Stimulated activated CD4-positive, alpha-beta T cell treated with anti-CD3 and anti-CD28 coated beads, Interleukin-4, amount 100 ng/mL, for 4 hours (primary cell): ENCODE measurements at places on chromosomes 4 and X.
A peak's percentile ranks its signal among the peaks of the same experiment; 100 is the strongest.

DNA sequence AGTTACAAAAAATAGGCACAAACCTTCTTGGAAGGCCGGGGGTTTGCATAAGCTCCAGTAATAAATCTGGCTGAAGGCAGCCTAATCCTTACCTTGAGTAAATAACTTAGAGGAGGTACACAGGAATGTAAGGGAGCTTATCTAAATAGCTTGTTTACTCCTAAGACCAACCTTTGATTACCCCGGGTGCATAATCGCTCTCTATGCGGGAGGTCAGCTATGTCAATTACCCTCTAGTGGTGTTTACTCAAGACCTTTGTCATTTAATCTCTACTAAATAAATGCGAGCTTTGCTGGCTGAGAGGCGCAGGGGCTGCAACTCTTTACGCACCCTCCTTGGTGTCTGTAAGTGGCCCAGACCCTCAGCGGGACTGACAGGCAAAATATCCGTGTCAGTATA, 50.2 kb upstream of the MAP9 start:
- DNase-seq, result no peak

DNA sequence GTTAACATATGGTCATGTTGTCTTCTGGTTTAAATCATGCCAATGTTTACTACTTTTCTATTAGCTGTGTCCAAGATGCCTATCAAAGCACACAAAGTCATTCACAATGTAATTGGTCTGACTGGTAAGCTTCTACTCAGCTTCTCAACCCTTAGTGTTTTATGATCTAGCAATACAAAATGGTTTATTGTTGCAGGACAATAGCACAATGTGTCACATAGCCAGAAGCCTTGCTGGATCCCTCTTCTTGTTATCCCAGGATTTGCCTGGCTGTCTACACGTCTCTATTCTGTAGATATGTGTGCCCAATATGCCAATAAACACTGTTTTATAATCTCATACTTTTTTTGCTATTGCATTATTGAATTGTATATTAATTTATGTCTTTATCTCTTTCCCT, 1111.0 kb upstream of the AGA start:
- no peak for DNase-seq

- DNase-seq, result no peak
Observed at GRCh38 chr4:7362862-7363430, 71.8 kb downstream of the PSAPL1 start.

- no peak for DNase-seq
Observed at GRCh38 chrX:107646735-107647134, 18.4 kb downstream of the PRPS1 start.

- no peak for DNase-seq
Observed at GRCh38 chr4:152500800-152501434, 35.0 kb downstream of the FBXW7 start.

DNA sequence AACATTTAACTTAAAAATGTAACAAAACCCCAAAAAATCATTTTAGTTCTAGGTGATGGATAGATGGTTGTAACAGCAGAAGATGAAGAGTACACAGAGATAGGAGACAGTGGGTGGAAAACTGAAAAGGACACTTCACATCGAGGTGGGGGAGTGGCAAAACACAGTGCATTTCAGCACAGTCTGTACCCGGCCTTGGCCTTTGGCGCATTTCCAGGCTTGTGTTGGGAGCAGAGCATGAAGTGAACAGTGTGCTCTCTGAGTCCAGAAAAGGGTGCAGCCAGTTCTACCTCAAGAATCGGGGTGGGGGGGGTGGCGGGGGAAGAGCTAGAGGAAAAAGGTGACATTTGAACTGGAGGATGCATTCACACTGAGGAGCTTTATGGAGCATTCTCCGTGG, 4.3 kb downstream of the TSPYL2 start:
- DNase-seq, result no peak

GRCh38 chrX:120857240-120857639, 18.4 kb downstream of the CT47B1 start:
- no peak for DNase-seq

DNA sequence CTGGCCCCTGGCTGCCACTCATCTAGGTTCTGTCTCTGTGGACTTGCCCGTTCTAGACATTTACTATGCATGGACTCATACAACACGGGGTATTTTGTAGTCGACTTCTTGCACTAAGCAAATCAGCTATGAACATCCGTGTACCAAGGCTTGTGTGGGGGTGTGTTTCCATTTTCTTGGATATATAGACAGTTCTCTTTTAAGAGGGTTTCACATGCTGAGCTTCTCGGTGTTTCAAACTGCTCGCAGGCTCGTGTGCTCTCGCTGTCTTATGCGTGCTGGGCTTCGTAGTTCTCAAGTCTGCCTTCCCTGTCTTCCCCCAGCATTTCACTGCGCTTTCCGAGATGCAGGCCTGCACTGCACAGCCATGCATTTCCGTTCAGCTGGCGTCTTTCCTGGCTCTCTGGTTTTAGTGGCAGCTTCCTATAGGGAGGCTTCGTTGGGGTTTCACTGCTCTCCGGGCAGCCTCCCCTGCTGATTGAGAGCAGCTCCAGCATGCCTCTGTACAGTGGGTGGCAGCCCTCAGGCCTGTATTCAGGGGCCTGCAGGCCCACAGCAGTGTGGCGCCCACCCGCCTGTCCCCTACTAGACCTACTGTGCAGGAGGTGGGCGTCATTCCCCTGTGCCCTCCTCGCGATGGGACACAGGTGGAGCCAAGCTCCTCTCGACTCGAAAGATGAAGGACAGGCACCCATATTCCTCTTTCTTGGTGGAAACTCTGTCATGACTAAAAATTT, 27.6 kb downstream of the ZBTB49 start:
- no peak for DNase-seq

DNA sequence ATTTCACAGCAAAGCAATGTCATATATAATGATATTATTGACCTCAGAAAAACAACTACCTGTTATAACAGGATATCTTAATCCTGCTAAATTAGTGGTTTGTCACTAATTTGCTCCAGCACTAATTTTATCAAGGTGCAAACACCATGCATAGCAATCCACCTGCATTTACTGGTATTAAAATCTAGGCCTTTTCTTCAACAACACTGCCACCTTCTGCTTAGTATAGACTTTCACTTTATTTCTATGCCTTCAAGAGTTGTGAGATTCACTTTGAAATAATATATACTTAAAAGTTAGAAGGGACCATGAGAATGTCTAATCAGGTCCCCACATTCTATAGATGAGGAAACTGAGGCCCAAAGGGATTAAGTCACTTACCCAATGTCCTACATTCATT, 82.1 kb upstream of the IQCM start:
- DNase-seq, result no peak

DNA sequence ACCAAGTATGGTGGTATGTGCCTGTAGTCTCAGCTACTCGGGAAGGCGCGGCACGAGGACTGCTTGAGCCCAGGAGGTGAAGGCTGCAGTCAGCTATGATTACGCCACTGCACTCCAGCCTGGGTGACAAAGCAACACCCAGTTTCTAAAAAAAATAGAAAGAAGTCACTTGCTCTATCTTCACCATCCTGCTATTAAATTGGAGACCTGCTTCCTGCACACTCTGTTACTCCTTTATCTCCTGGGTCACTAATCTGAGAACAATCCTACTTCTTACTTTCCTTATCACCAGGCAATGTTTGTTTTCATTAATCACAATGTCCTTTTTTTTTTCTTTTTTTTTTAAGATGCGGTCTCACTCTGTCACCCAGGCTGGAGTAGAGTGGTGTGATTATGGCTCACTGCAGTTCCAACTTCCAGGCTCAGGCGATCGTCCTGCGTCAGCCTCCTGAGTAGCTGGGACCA, 16.2 kb downstream of the PRKX start:
- no peak for DNase-seq

GRCh38 chr4:8819473-8820177, 52.0 kb downstream of the HMX1 start:
- DNase-seq, result no peak

GRCh38 chr4:102579794-102580462, 78.8 kb downstream of the NFKB1 start:
- DNase-seq, result no peak

- no peak for DNase-seq
Observed at GRCh38 chr4:53057679-53058078, 195.6 kb downstream of the RASL11B start.

GRCh38 chr4:161581262-161582230, 582.3 kb downstream of the FSTL5 start:
- DNase-seq, result no peak

GRCh38 chr4:53676402-53676871, 85.2 kb upstream of the LNX1 start:
- no peak for DNase-seq

GRCh38 chr4:185013417-185014125, 4.7 kb upstream of the HELT start:
- DNase-seq, result no peak

GRCh38 chrX:8235026-8235425, 64.0 kb upstream of the VCX2 start:
- no peak for DNase-seq

- DNase-seq, result no peak
Observed at GRCh38 chrX:45715748-45716147, 515.1 kb upstream of the DIPK2B start.

GRCh38 chr4:180641495-180641894, 1601.7 kb upstream of the TENM3 start:
- DNase-seq, result no peak

GRCh38 chr4:478373-478772, 20.6 kb downstream of the ZNF721 start:
- DNase-seq, result no peak

GRCh38 chr4:121180558-121180957, 16.4 kb upstream of the TNIP3 start:
- no peak for DNase-seq

- DNase-seq, result no peak
Observed at GRCh38 chrX:108211301-108211700, 119.7 kb downstream of the ATG4A start.

GRCh38 chr4:7201420-7202305, 9.3 kb downstream of the SORCS2 start:
- DNase-seq, result no peak

GRCh38 chrX:148976571-148977400, 476.4 kb downstream of the AFF2 start:
- no peak for DNase-seq

- DNase-seq, result no peak
Observed at GRCh38 chrX:88397551-88397950, 349.5 kb upstream of the CPXCR1 start.

GRCh38 chrX:1041091-1041490, 171.4 kb downstream of the CRLF2 start:
- no peak for DNase-seq

GRCh38 chr4:118034053-118034785, at the start of gene NDST3:
TSS of gene NDST3 (plus strand) at chr4:118034486. CDS start at chr4:118053911, 19,425 bp downstream.
- DNase-seq, result no peak

DNA sequence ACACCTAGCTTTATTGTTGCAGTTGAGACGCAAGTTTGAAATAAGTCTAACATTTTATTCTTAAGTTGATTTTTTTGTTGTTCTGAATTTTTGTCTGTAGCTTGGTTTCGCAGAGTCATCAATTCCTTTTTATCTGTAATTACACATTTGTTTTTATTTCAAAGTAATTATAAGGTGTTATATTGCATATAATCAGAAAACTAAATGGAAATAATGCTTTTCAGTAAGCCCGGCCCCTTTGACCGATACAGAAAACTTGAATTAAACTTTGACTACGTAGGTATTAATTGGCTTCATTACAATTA, 2.1 kb downstream of the KDM6A start:
- no peak for DNase-seq

- no peak for DNase-seq
Observed at GRCh38 chrX:129115104-129115503, 408.2 kb downstream of the SMARCA1 start.

DNA sequence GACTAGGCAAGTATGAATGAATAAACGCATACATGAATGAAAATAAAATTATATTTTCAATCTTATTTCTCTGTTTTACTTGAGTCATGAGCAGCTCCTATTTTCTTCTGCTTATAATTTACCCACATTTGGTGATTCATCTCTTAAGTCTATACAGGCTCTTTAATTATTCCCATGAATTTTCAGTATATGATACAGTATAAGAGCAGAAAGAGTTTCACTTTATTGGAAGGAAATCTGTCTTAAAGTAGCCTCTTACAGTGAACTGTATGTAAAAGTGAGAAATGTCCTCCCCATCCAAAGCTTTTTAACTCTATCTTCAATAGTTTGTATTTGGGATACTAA, 50.8 kb downstream of the TMEM165 start:
- no peak for DNase-seq

GRCh38 chr4:185470501-185471195, 885 bp downstream of the CCDC110 start:
- peak; percentile 56 for DNase-seq

- no peak for DNase-seq
Observed at GRCh38 chr4:77010841-77011354, 61.3 kb downstream of the SEPTIN11 start.

- DNase-seq, result no peak
Observed at GRCh38 chr4:37225778-37226177, 18.8 kb upstream of the NWD2 start.

- no peak for DNase-seq
Observed at GRCh38 chrX:103475381-103475780, 43.9 kb downstream of the RAB40A start.

GRCh38 chr4:41799126-41799525, 50.6 kb upstream of the PHOX2B start:
- DNase-seq, result no peak

DNA sequence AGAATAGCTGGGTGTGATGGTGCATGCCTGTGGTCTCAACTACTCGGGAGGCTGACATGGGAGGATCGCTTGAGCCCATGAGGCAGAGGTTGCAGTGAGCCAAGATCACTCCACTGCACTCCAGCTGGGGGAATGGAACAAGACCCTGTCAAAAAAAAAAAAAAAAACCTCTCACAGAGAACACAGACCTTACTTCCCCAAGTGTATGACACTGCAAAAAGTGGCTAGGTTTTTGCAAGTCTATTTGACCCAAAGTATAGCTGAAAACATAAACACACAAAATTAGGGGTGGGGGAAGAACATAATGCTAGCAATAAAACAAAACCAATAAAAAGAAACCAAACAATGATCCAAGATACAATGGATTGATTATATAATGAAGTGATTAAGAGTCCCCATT, 6.7 kb downstream of the LAMP2 start:
- DNase-seq, result no peak

- DNase-seq, result no peak
Observed at GRCh38 chrX:38880296-38880854, 79.1 kb downstream of the MID1IP1 start.

DNA sequence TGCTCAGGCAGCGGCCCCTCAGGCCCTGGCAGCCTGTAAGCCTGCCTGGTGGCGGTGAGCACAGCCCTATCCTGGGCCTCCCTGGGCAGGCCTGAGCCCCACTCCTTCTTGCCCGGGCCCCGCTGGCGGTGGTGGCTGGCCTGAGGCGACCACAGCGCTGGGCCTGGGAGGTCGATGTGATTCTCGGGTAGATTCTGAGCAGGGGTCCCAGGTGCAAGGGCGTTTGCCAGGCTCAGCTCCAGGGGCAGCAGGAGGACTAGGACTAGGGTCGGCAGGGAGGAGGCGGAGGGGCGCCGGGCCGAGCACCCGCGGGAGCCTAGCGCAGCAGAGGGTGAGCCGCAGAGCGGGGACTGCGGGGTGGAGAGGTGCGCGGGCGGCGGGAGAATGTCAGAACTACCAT, 17.0 kb downstream of the FAM9A start:
- DNase-seq, result no peak

GRCh38 chr4:11814758-11815157, 386.1 kb upstream of the HS3ST1 start:
- no peak for DNase-seq
